ENCODE measurements at places on chromosomes 11 and 22.
A peak's percentile ranks its signal among the peaks of the same experiment; 100 is the strongest.

- DNase-seq = no peak
Measured at GRCh38 chr11:77024745-77025144, 9.5 kb upstream of the B3GNT6 start.

DNA sequence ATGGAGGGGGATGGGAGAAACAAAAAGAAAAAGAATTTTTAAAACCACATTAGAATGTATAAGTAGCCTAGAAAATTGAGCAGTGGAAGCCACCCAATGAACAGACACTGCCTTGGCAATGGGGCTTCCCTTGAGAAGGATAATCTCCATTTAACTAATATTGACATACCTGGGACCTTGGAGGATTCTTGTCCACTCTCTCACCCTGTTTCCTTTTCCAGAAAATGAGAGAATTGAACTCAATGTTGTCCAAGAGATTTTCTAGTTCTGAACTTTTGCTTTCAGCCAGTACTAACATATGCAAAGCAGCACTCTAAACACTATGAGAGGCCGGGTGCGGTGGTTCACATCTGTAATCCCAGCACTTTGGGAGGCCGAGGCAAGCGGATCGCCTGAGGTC is 524 bp downstream of the MS4A8 start:
- no peak for DNase-seq

GRCh38 chr22:48761546-48761945 is 1066.1 kb downstream of the BRD1 start:
- DNase-seq = no peak

- no peak for DNase-seq
Measured at GRCh38 chr11:127000981-127001380, 411 bp upstream of the KIRREL3 start.

GRCh38 chr22:36197514-36198146 is 4.0 kb downstream of the APOL4 start:
- DNase-seq = no peak

DNA sequence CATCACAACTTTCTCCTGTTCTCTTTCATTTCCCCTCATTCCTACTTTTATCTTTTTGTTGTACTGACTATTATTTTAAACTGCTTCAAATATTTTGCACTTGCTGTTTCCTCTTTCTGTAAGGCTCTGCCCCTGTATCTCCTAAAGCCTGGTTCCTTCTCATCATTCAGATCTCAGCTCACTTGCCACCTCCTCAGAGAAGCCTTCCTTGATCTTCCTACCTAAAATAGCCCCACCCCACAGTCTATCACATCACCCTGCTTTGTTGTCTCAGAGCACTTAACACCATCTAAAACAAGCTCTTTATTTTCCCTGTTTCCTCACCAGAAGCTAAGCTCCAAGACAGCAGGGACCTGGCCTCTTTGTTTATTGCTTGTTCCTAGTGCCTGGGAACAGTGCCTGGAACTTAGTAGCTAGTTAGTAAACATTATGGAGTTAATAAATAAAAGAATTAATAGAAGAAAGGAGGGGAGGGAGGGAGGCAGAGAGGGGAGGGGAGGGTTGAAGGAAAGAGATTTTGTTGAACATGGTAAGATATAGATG is 2.5 kb upstream of the STK33 start:
- DNase-seq = no peak

GRCh38 chr22:34592123-34592740 is 473.7 kb upstream of the ISX start:
- DNase-seq = no peak

DNA sequence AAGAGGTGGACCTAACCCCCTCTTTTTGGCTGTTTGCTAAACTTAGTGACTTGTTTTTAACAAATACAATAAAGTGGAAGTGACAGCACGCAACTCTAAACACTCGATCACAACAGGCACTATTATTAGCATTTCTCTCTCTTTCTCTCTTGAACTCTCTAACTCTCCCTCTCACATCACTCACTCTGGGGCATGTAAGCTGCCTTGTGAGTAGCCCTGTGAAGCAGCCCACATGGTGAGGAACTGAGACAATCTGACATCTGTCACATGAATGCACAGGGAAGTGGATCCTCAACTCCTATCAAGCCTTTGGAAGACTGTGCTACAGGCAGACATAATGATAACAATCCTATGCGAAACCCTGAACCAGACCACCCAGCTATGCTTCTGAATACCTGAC is 609.0 kb upstream of the CNTN5 start:
- DNase-seq = no peak

GRCh38 chr11:106087815-106088435 is 10.5 kb downstream of the AASDHPPT start:
- peak; percentile 27 for DNase-seq

DNA sequence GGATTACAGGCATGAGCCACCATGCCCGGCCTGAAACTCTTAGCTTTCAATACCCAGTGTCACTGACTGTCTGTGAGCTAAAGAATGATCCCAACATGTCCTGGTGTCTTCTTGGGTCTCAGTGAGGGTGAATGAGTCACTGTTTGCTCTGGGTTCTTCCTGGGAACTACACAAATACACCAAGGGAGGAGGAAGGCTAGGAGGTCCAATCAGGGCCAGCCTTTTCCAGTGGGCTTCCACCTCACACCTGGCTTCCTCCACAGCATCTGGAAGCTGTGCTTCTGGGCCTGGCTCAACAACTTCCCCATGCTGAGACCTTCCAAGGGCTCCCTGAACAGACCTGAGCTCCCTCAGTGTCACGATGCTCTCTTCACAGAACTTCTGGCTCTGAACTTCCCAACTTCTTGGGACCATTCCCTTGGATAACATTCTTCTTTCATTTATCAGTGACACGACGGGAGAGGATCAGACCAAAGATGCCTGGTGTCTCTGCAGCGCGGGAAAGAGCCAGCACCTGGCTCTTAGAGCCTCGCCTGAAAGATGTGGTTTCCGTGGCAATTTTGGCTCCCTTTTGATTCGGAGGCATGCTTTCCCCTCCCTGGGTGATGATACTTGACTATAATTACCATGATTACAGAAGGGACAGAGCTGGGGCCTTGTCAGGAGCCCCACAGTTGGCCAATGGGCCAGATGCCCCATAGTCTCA is 22.3 kb upstream of the CHRM4 start:
- peak; percentile 94 for DNase-seq

DNA sequence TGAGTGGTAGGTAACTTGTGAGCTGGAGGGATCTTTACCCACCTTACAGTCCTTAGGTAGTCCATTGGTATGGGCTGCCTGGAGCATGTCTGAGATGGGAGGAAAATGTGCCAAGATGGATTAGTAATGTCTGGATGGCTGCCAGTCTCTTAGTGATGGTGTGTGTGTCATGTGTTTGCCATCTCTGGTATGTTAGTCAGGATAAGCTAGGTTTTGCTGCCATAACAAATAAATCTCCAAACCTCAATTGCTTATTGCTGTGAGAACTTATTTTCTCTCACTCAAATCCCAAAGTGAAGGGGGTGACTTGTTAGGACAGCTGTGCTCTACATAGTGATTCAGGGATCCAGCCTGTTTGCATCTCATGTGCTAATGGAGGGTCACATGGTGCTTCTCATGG is 40.9 kb upstream of the MYEOV start:
- DNase-seq = no peak

GRCh38 chr11:72305077-72305476 is 61.1 kb upstream of the PHOX2A start:
- no peak for DNase-seq

DNA sequence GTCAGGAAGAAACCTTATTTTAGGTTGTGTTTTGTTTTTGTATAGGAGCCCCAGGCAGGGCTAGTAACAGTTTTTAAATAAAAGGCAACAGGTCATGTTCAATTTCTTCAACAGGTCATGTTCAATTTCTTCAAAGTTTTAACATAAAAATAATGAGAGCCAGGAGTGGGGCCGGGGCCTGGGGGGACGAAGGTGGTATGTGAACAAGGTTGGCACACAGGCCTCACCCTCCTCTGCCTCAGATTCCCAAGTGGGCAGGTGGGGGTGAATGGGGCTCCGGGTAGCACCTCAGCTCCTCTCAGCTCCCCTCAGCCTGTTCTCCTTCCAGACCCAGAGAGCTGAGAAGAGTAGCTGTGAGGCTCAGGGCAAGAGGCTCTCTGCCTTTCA is 4.4 kb downstream of the DERL3 start:
- no peak for DNase-seq

DNA sequence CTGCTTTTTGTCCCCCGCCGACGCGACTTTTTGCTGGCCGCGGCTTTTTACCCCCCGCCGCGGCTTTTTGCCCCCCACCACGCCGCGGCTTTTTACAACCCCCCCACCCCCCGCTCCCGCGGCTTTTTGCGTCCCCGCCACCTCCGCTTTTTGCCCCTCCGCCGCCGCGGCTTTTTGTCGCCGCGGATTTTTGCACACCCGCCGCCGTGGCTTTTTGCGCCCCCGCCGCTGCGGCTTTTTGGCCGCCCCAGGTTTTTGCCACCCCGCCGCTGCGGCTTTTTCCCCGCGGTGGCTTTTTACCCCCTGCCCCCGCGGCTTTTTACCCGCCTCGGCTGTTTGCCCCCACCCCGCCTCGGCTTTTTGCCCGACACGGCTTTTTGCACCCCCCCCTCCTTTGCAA is 205.5 kb downstream of the CCT8L2 start:
- DNase-seq = no peak

- DNase-seq = no peak
Measured at GRCh38 chr22:42716649-42717127, 4.0 kb downstream of the A4GALT start.

GRCh38 chr11:115284773-115285172 is 219.4 kb downstream of the CADM1 start:
- DNase-seq = no peak

DNA sequence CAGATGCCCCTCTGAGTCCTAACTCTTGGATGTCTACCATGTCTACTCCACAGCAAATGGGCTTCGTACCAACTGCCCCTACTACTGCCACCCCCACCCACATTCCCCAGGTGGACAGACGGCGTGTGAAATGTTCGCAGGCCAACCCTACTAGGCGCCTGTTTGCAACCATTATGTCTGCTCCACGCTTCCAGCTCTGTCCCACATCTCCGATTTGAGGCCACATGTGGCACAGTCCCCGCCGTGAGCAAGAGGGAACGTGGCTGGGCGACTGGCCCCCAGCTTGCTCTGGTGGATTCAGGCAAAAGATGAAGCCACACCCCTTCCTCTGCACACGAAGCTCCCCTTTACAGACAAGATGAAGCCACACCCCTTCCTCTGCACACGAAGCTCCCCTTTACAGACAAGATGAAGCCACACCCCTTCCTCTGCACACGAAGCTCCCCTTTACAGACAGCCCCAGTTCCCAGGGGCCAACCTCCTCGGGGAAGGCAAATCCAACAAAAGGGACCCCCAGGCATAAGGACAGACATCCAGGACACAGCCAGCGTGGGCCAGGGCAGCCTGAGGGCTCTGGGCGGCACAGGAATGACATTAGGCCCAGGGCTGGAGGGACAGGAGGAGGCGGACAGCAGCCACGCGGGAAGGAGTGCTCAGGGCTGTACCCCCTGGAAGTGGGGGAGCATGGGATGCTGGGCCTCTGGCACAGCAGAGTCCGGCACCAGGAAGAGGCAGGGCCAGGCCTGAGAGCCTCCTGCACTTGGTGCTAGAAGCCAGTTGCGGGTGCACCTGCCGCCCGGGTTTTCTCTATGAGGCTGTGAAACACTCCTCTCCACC is 106.2 kb downstream of the SHANK2 start:
- peak; percentile 35 for DNase-seq

- DNase-seq = no peak
Measured at GRCh38 chr11:128389461-128389976, 197.8 kb downstream of the ETS1 start.

DNA sequence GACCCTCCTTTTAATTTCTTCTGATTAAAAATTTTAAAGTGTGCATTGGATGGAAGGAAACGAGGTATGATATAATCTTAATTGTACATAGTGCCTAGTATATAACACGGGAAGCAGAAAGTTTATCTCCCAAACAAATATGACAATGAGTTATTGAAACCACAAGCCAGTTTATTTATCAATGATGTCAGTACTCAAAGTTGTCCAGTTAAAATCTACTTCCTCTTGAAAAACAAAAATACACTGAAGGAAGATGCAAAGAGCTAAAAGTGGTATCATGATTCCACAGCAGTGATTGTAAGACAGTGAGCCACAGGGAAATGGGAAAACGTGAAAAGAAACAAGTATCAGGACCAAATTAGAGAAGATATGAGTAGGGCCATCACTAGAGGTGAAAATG is 18.8 kb upstream of the OR5B21 start:
- DNase-seq = no peak

GRCh38 chr11:131168839-131169713 is 201.3 kb upstream of the NTM start:
- no peak for DNase-seq

GRCh38 chr11:16312233-16312765 is 44.0 kb downstream of the SOX6 start:
- no peak for DNase-seq

GRCh38 chr11:122807731-122808477 is 30.4 kb upstream of the CRTAM start:
- DNase-seq = no peak

DNA sequence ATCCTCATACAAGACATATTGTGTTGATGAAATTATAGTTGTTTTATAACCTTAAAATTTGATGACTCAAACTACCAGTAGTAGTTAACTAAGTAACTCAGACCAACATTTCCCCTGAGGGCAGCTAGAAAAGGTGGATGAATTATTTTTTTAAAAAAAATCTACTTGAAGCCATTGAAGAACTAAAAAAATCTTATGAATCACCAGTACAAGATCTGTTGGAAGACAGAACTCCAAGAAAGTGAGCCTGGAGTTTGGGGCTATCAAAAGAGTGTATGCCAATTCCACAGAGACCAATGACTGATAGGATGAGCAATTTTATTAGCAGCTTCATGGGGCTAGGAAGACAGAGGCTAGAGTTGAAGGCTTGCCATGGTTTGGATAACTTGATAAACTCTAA is 72.4 kb downstream of the CYP2R1 start:
- no peak for DNase-seq

DNA sequence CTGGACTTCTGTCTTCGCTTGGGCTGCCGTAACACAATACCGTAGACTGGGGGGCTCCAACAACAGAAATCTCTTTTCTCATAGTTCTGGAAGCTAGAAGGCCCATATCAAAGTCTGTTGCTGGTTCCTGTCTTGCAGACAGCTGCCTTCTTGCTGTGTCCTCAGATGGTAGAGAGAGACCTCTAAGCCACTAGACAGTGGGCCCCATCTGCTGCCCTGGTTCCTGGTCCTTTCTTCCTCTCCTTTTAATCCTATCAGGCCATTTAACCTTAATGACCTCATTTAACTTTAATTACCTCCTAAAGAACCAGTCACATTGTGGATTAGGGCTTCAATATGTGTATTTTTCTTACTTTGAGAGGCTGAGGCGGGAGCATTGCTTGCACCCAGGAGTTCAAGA is 9.4 kb downstream of the CEP164 start:
- no peak for DNase-seq

DNA sequence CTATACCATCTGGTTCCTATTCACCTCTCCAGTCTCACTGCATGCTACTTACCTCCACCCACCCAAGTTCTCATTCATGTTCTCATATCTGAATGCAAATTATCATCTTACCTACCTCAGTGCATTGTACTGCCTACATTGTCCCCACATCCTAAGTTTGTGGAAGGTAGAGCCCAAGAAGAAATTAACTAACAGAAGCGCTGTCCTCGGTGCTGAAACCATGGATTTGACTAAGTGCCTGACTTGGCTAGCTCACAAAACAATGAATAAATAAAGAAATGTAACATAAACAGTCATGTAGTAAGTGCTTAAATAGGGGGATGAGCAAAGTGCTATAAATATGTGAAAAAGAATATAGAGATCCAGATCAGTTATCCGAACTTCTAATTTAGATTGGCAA is 63.2 kb downstream of the GRIA4 start:
- DNase-seq = peak; percentile 48

- DNase-seq = no peak
Measured at GRCh38 chr11:60772666-60773065, 12.5 kb upstream of the MS4A10 start.
